Effector CD4-positive, alpha-beta T cell (primary cell): ENCODE measurements at places on chromosomes 12 and 14.

GRCh38 chr14:44412858-44413569 lies 94.1 kb downstream of the FSCB start:
- no peak for DNase-seq

- DNase-seq = no peak
Measured at GRCh38 chr12:21913823-21914222, 27.4 kb downstream of the ABCC9 start.

DNA sequence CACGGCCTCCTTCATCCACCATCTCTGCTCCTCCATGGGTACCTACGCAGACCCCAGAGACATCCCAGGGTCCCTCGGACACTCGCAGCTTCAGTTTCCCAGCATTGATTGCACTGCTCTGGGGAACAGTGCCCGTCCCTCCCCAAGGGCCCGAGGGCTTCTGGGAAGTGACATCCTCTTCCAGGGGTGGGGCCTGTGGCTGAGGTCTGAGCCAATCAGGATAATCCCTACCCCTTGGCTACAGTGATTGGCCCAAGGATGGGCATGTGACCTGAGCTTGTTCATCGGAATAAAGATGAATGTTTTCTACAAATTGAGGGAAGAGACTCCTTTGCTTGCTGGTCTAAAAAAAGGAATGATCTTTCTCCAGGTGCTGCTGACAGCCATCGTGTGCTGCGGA lies 37.3 kb upstream of the MYL2 start:
- DNase-seq = no peak

GRCh38 chr12:2754208-2754607 lies 40.6 kb upstream of the FKBP4 start:
- no peak for DNase-seq

GRCh38 chr14:53175375-53175774 lies 22.3 kb upstream of the DDHD1 start:
- no peak for DNase-seq

- DNase-seq = no peak
Measured at GRCh38 chr12:49767333-49767732, 26.0 kb downstream of the TMBIM6 start.

GRCh38 chr12:99200711-99201384 lies 446.7 kb upstream of the GARIN6 start:
- no peak for DNase-seq

DNA sequence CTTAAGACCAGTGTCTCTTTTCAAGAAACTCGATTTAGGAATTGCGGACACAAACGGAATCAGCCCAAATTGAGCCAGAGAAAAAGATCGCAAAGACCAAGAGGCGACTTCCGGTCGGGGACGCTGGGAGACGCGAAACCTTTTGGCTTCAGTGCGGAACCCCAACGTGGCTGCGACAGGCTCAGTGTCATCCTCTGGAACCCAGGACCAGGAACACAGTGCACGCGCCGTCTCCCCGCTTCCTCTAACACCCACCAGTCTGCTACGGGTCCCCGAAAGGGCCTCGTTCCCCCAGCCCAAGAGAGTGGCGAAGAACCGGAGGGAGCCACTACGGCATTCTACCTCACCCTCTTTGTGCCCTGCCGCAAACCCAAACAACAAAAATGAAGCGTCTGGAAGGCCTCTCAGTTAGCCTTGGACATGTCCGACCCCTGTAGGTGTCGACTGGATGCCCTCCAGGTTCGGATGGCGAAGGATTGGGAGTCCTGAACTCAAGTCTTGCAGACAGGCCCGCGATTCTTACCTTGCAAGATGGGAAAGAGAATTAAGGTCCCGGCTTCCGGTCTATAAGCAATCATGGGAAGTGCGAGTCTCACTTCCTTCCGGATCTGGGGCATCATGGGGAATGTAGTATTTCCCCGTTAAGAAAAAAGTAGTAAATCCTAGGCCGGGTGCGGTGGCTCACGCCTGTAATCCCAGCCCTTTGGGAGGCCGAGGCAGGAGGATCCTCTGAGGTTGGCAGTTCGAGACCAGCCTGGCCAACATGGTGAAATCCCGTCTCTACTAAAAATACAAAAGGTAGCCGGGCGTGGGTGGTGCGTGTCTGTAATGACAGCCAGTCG lies at the start of gene RPL6:
Gene RPL6 (minus strand): TSS at position 542 of the 842 bp plus-strand sequence. CDS start 949 bp downstream, outside the sequence.
- peak; percentile 71 for DNase-seq

DNA sequence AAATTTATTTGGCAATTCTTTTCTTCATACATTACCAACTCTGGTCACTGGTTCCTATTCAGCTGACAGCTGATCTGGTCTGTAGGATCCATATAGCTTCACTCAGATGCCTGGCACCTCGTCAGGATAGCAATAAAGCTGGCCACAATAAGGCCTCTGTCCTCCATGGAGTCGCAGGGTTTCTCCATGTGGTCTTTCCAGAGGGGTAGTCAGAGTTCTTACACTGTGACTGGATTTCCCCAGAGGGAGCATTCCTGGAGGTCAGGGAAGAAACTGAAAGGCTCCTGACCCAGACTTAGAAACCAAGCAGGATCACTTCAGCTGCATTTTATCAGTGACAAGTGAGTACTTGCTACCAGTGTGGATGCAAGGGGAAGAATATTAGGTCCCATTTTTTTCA lies 34.9 kb upstream of the SIX1 start:
- DNase-seq = no peak

DNA sequence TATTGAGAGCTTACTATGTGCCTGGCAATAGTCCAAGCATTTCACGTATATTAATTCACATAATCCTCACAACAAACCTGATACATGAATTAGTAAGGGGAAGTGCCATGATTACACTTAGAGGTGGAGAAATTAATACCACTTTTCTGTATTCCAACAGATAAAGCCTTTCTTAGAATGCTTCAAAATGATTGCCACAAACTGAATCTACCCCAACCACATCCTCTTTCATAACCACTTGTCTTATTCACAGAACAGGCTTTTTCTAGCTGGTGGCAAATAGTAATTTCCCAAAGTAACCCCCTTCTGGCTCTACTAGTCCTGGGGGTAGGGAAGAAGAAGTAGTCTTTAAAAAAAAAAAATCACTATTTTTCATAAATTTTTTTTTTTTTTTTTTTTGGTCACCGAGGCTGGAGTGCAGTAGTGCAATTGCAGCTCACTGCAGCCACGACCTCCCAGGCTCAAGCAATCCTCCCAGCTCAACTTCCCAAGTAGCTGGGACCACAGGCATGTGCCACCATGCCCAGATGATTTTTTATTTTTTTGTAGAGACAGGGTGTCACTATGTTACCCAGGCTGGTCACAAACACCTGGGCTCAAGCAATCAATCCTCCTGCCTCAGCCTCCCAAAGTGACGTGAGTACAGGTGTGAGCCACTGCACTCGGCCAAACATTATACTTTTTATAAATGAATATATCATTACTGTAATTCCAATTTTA lies 59.0 kb upstream of the ARID2 start:
- DNase-seq = no peak

- DNase-seq = no peak
Measured at GRCh38 chr12:122958198-122958888, 7.9 kb downstream of the ABCB9 start.

GRCh38 chr12:53564941-53565340 lies 57.7 kb upstream of the NPFF start:
- no peak for DNase-seq

GRCh38 chr14:52922656-52923055 lies 28.2 kb downstream of the FERMT2 start:
- no peak for DNase-seq

GRCh38 chr12:79183926-79184325 lies 319.4 kb downstream of the SYT1 start:
- no peak for DNase-seq

- no peak for DNase-seq
Measured at GRCh38 chr12:47377414-47378221, 297.9 kb upstream of the AMIGO2 start.

- DNase-seq = no peak
Measured at GRCh38 chr14:59407246-59408010, 57.8 kb downstream of the GPR135 start.

DNA sequence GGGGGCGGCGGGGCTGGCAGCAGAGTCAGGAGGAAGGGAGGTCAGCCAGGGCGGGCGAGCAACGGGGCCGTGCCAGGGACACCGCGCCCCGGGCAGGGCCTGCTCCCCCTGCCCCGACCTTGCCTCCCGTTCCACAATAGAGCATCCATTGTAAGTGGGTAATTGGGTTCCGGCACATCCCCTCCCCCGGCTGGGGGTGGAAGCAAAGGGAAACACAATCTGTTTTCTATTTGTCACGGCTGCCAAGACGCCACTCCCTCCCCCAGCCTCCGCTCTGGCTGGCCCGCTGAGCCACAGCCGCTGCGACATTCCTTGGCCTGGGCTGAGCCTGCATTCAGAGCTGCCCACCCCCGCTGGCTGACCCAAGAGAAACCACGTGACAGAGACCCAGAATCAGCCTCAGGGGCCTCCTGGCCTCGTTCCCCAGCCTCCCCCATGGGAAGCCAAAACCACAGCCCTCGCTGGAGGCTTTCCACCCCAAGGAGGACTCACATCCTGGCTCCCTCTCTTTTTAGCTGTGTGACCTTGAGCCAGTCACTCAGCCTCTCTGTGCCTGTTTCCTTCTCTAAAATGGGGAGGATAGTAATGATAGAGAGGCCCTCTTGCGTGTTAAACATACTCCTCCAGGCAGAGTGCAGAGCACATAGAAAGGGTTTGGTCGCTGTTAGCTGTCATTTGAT lies 117.6 kb downstream of the SCARB1 start:
- DNase-seq = no peak

DNA sequence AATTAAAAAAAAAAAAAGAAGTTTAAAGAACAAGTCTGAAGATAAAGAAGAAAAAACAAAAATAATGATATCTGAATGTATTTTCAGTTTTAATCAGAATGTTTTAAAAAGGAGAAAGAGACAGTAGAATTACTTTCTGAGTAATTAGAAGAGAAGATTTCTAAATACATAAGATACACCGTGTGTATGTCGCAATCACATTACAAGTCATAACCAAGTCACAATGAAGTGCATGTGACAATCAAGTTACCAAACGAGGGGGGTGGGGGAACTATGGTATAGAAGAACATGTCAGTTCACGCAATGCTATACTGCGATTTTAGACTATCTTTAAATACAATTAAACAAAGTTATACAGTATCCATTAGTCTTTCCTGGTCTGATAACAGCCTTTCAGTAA lies 1464.1 kb upstream of the FLRT2 start:
- no peak for DNase-seq

- peak; percentile 50 for DNase-seq
Measured at GRCh38 chr14:106308839-106309389, 782.5 kb downstream of the TMEM121 start.

- no peak for DNase-seq
Measured at GRCh38 chr14:21268617-21269251, 508 bp downstream of the HNRNPC start.

GRCh38 chr14:92247341-92247740 lies 75.6 kb upstream of the SLC24A4 start:
- no peak for DNase-seq
